DMS53 (cell line): ENCODE measurements at places on chromosomes 2 and 18.

DNA sequence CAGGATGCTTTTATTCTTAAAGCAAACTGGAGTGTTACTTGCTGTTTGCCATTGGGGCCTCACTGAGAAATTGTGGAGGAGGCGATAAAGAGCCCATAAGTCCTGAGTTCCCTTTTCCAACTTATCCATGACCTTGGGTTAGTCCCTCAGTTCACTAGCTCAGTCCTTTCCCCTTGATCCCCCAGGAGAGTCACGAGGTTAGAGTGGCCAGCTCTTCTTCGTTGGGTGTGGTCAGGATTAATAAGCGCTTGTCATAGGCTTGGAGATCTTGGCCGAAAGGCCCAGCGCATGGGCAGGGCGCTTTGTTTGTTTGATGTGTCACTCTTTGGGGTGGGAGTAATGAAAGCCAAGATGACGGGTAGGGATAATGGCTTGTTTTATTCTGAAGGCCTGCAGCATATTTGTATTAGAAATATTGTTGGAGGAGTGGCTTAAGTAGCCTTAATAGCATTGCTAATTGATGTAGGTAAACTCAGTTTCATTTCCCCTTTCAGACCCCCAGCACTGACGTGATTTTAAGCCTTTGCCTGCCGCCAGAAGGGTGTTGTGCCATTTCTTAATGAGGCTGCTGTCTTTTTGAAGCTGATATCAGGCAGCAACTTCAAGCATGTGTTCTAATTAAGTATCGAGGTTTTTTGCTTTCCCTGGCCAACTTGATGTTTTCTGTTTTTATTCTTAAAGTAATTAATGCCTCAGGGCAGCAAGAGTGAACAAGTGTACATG is 15.7 kb downstream of the GRHL1 start:
- DNase-seq: no peak

DNA sequence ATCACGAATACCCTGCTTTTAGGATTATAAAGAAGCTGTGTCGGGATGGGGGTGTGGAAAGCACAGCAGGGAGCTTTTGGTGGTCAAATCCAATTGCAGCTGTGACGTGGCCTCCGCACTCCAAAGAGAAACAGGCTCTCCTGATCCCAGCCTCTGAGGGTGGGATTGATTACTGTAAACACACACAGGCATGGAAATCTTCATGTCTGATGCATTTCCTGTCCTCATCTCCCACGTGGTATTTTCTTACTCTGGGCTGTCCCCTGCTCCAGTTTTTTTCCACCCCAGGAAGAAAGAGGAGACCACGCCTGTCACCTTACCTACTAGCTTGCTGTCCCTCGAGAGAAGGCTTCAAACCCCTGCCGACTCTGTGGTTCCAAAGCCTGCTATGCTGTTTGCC is 22.7 kb downstream of the RNF152 start:
- no peak for DNase-seq

- no peak for DNase-seq
These were observed 1.6 kb downstream of the GPR17 start for GRCh38 chr2:127647242-127648190.

DNA sequence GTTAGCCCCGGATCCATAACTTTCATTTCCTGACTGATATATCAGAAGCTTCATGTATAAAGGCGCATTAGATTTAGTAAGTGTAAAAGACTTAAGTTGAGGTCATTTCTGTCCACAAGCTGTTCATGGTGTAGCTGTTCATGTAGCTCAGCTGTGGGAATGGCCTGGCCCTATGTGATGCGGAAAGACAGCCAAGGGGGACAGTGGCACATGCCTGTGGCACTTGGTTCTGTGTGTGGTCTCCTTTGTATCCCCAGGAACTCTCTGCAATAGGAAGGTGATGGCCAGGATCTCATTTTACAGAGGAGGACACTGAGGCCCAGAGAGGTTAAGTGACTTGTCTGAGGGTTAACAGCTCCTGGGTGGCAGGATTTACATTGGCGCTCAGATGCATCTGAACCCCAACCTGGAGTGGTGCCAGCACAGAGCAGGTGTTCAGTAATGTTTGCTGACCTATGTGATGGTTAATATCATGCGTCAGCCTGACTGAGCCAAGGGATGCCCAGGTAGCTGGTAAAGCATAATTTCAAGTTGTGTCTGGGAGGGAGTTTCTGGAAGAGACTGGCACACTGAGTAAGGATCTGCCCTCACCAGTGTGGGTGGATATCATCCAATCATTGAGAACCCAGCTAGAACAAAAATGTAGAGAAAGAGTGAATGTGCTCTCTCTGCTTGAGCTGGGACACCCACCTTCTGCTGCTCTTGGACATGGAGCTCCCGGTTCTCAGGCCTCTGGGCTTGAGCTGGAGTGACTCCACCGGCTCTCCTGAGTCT is 25.4 kb downstream of the HPCAL1 start:
- peak; percentile 91 for DNase-seq

GRCh38 chr2:233681521-233682099 is at the start of gene UGT1A7:
Gene UGT1A7 (plus strand): TSS chr2:233681901. CDS start chr2:233681938, 37 bp downstream.
- no peak for DNase-seq

DNA sequence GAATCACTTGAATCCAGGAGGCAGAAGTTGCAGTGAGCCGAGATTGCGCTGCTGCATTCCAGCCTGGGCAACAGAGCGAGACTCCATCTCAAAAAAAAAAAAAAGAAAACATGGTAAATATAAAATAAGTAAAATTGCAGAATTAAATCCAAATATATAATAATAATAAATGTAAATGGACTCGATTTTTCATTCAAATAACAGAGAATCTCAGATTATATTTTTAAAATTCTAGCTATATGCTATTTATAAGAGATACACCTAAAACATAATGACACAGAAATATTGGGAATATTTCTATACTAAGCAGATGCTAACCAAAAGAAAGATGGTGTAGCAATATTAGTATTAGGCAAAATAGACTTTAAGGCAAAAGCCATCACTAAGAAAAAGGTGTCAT is 15.1 kb upstream of the NEURL3 start:
- no peak for DNase-seq

DNA sequence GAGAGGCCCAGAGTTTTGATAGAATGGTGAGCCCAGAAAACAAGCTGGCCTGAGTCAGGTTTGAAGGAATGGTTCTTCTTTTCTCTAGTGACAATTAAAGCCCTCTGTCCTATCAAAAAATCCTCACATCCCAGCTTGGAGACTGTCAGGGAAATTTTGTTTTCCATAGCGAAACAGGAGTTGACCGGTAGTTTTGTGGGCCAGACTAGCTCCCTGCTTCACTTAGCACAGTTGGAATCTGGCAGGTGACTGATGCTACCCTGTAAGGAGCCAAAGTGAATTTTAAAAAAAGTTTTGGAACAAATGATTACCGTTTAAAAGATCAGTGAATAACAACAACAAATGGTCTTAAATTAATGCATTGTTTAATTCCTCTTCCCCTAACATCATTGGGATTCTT is 6.7 kb downstream of the NAB1 start:
- DNase-seq: no peak

DNA sequence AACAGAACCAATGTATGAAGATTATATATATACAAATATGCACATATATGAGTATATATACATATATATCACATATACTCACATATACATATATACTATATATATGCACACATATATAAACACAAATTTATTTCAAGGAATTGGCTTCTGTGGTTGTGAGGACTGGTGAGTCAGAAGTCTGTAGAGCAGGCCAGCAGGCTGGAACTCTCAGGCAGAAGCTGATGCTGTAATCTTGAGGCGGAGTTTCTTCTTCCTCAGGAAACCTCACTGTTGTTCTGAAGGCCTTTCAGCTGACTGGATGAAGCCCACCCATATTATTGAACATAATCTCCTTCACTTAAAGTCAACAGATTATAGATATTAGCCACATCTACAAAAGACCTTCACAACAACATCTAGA is 143.9 kb upstream of the CREB1 start:
- no peak for DNase-seq

GRCh38 chr2:205780645-205781044 is 98.3 kb downstream of the NRP2 start:
- DNase-seq: no peak

GRCh38 chr2:225028572-225028971 is 13.7 kb downstream of the DOCK10 start:
- peak; percentile 2 for DNase-seq

DNA sequence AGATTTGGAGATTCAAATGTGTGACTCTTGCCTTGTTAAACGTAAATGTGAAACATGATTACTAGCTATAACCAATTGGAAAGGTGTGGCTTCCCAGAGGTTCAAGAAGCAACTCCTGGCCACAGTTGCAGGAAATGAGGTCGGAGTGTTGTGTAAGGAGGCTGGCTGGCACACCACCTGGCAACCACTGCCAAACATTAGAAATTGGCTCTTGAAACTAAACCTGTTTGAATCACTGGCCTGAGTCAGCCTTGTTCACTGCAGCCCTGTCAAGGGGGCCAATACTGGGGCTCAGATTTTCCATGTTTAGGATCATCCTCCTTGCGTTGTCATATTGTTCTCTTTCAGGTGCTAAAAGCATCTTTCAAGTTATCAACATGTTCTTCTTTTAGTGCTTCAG is 206.3 kb downstream of the ARL6IP6 start:
- DNase-seq: peak; percentile 35

GRCh38 chr2:67841711-67842110 is 221.1 kb downstream of the C1D start:
- DNase-seq: no peak

DNA sequence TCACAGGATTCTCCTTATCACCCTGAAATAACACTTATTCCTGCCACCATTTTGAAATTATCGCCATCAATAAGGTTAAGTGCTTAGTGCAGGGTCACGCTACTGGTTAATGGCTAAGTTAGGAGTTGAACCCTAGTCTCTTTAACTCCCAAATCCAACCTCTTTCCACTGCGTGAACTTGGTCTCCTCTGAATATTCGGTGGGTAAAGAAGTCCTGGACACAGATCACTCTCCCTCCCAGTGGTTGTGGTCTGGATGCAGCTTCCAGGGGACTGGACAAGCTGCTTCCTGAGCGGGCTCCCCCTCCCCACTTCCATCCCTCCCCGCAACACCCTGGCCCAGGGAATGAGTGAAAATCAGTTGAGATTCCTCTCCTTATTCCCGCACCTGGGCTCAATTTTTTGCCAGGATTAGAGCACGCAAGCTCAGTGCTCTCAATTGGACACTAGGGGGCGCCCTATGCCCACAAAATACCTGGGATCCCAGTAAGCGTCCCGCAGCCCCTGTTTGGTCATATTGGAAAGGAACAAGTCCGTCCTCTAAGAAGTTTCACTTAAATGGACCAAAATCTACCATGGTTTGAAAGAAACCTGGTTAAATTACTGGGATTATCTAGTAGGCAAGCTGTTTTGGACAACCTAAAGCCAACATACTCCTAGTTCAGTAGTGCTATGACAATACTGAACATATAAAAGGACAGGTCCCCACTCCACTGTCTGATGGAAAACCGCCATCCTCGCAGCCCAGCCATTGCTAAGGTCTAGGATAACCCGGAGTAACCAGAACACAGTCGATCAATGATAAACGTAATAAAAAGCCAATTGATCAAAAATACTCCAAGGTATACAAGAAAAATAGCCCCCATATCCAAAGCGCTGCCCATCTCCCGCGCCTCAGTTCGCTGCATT is 40.4 kb downstream of the DHRS9 start:
- peak; percentile 92 for DNase-seq

DNA sequence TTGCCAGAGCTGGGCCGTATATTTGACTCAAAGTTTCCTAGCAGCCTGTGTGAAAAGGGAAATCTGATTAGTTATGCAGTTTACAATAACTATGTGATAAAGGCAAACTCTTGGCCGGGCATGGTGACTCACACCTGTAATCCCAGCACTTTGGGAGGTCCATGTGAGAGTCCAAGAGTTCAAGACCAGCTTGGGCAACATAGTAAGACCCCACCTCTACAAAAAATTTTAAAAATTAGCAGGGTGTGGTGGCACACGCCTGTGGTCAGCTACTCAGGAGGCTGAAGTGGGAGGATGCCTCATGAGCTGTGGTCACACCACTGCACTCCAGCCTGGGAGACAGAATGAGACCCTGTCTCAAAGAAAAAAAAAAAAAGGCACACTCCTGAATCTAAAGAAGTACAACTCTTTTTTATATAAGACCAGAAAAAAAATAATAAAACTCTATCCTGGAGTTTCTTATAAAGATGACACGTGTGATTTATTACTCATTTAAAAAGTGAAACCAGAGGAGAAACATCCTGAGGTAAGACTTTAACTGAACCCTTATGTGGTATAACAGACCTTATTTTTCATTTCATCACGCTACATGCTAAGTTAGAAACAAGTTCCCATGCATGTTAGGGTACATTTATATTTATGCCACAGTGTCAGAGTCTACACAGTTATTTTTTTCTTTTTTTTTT is 32.6 kb upstream of the KCMF1 start:
- no peak for DNase-seq

GRCh38 chr2:9690716-9691498 is 60.1 kb upstream of the YWHAQ start:
- DNase-seq: no peak

- no peak for DNase-seq
These were observed 246.1 kb downstream of the DYSF start for GRCh38 chr2:71699428-71699827.

DNA sequence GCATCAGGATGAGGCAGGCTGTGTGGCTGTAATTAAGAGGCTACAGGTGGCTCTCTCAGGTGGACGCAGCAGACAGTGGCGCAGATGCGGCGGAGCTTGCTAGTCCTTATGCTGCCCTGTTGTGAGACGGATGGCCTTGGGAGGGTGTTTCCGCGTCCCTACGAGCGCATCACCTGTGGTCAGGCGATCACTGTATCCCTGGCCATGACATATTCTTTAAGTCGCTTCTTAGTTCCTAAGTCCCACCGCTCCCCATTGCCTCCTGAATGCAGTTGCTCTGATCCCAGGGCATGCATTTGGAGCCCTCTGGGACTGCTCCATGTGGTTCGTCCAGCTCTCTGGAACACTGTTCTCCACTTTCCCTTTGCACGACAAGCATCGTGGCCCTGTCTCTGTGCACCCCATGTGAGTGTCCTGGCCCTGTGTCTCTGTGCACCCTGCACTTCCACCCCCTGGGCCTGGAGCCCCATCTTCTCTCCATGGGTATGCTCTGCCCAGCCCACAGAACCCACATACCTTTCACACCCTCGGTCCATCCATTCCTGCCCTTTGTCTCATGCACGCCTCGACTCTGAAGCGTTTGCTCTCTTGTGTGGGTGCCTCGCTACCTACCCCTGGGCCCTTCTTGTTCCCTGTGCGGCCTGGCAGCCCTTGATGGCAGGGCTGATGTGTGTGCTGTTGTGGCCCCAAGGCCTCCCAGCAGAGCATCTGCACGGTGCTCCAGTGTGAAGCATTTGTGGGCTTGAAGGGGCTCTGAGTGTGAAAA is 74.4 kb downstream of the SH3RF3 start:
- DNase-seq: no peak

DNA sequence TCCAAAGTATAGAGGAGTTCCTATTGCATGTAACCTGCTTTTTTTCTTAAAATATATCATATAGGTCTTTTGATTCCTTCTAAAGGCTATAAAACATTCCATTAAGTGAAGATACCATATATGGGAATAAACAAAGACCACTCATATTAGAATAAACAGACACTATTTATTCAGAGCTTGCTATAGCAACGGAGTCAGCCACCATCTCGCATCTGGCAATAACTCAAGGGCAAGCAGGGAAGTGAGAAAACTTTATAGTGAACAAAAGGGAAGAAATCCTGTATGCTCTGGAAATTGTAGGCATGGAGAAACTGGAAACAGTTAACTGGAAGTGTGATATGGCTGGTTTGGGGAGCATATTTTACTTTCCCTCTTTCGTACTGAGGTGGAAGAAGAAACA is 301.9 kb downstream of the PTH2R start:
- peak; percentile 83 for DNase-seq
